ENCODE measurements at places on chromosomes 13 and 19.

- DNase-seq, result no peak
Measured at GRCh38 chr13:47218611-47219010, 321.8 kb upstream of the HTR2A start.

- no peak for DNase-seq
Measured at GRCh38 chr13:81207636-81208035, 866.7 kb upstream of the SPRY2 start.

GRCh38 chr13:33183431-33184111 is 102.0 kb downstream of the STARD13 start:
- no peak for DNase-seq

- no peak for DNase-seq
Measured at GRCh38 chr19:9956956-9957355, 20.6 kb upstream of the OLFM2 start.

GRCh38 chr13:50711996-50712395 is 131.5 kb downstream of the DLEU7 start:
- DNase-seq, result no peak

- DNase-seq, result no peak
Measured at GRCh38 chr19:15340086-15340485, 7.7 kb upstream of the BRD4 start.

DNA sequence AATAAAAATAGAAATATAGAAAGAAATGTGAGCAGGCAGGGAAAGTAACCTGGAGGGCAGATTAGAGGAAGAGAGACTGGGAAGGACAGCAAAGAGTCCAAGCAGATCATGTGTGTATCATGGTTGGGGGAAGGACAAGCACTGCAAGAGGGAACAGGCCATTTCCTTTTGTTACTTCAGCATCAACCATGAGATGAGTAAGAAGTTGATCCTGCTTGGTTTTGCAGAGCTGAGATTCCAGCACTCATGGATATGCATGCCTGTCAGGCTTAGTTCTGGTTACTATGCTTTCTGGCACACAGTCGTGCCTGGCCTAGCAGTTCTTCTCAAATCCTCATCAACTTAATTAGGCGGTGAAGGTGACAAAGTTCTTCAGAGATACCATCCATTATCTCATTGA is 18.1 kb downstream of the NALCN start:
- no peak for DNase-seq

DNA sequence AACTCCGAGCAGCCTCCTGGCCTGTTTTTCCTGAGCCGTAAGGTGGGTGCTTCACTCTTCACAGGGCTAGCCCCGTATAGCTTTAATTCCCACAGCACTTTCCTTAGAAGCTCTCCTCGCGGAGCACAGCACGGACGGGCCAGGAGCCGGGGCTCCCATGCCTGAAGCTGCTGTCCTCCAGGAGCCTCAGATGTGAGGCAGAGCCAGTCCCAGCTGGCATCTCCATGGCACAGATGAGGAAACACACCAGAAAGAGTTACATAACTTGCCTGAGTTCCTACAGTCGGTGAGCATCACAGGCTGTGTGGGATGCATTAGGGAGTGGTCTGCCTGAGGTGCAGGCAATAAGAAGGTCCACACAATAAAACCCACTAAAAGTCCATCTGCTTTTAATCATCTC is 118.5 kb downstream of the ATP8A2 start:
- DNase-seq, result no peak

DNA sequence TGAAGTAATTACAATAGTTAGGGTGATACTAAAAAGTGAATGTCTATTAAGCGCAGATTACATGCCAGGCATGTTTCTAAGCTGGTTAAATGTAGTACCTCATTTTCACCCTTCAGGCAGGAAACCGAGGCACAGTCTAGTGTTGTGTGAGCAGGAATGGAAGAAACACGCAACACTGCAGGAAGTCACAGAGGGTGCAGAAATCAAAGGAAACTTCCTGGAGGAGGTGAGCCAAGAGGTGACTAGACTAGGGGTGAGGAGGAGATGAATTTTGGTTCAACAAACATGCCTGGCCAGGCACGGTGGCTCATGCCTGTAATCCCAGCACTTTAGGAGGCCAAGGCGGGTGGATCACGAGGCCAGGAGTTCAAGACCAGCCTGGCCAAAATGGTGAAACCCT is 41.8 kb downstream of the ZNF473 start:
- DNase-seq, result no peak

DNA sequence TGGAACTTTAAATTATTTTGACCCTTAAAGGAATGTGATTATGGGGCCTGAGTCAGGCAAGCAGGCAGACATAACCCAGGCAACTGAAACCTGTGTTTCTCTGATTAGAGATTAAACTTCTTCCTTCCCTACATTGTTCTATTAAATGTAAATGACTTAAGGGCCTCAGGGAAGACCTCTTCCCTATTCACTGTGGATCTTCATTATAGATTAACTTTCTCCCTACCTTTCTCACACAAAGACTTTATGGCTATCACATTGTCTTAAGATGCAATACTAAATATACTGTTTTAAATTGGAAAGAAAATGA is 8.8 kb upstream of the METTL21C start:
- no peak for DNase-seq

- DNase-seq, result no peak
Measured at GRCh38 chr19:41334793-41335192, 18.9 kb downstream of the TGFB1 start.

GRCh38 chr19:48999481-49000325 is 6.0 kb downstream of the RUVBL2 start:
- peak; percentile 77 for DNase-seq

GRCh38 chr13:67651908-67652465 is 421.9 kb upstream of the PCDH9 start:
- no peak for DNase-seq

DNA sequence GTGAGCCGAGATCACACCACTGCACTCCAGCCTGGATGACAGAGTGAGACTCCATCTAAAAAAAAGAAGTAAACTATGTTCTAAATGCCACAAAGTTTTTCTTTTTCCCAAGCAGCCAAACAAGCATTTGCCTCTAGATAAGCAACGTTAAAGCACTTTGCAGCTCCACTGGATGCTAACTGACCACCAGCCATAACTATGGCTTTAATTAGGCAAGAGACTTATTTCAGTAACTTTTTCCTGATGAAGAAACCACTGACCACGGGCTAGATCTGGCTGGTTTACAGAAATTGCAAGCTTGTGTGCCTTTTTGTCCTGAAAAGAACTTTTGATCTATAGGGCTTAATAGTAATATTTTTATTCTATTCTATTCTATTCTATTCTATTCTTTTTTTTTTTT is 22.1 kb downstream of the CD70 start:
- no peak for DNase-seq

DNA sequence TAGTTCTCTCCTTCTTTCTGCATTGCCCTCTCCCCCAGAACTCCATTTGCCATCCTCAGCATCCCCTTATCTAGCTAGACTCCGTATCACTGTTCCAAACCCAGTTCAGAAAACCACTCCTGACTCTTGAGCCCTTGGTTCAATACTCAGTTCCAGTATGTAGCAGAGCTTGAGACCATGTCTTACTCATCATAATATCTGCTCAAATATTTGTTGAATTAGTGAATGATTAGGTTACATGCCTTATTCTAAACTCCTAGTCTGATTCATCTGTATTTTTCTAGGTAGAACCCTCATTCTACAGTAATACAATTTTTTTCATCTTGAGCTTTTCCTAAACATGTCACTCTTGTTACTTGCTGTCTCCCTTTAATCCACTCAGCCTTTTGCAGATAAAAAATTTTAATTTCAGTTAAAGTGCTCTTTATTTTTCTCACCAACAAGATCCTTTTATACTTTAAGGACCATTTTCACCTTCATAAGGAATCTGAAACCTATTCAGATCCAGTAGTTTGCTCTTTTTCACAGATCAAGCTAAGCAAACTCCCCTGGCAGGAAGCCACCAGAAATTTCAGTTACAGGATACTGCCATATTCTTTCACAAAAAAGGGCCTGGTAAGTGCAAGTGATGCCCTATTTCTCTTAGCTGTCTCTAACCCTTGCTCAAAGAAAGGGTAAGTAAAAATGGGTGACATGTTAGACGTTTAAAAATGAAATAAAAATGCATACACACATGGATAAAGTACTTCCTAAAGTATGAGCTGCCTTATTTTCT is 23.1 kb upstream of the INTS6 start:
- no peak for DNase-seq

DNA sequence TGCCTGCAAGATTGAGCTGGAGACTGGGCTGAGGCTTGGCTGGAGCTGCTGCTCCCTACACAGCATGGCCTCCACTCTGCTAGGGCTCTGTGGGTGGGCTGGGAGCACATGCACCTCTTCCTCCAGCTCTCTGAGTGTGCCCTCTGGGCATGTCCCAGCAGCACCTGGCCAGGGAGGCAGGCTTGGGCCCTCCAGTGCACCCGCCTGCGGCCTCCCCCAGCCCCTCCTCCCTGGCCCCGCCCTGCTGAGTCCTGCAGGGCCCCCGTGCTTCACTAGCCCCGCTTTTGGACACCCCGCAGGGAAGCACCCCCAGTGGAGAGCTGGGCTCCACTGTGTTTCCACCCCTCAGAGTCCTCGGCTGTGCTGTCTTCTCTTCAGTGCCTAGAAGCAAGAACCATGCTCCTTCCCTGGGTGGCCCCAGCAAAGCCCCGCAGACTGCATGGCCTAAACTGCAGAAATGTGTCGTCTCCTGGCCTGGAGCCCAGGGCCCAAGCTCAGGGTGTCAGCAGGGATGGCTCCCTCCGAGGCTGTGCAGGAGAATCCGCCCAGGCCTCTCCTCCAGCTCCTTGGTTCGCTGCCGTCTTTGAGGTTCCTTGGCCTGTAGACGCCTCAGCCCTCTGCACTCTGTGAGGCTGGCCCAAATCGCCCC is 5.0 kb upstream of the TEX29 start:
- no peak for DNase-seq

DNA sequence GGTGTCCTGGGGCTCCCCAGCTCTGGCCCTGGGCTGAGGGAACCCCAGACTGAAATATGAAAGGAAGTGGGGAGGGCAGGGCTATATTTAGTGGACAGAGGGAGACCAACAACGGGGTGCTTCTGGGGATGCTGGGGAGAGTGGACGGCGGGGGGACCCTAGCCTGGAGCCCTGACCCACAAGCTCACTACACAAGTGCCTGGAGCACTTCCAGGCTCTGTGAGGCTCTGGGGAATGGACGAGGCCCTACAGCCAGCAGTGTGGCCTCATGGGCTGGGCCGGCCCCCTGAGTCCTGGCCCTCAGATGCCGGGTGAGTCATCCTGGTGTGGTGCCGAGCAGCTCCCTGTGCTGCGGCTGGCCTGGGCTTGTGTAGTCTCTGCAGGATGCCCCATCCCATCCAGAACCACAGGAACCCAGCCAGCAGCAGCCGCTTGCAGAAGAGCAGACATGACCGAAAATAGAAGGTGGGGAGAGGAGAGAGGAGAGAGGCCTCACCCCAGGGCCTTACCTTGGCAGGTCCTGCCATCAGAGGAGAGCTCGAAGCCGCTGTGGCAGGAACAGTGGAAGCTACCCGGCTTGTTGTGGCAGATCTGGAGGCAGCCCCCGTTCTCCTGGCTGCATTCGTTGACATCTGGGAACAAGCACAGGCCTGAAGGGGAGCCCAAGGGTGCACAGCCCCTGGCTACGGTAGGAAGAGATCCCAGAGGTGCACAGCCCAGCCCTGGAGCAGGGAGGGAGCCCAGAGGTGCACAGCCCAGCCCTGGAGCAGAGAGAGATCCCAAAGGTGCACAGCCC is 26.1 kb downstream of the GAS6 start:
- no peak for DNase-seq

DNA sequence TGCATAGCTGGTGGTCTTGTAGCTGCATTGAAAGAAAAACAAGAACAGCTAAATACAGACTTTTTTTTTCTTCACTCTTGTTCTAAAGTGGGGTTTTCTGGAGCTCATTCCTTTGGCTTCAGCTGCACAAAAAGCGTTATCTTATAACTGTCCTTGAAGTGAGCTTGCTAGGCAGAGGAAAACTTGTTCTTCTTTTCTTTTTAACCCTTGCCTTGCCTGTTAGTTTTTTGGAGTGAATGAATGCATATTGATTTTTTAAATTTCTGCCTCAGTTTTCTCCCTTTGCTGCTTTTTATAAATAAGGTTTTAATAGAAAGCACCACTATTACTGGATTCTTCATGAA is 1.5 kb downstream of the ZNF765 start:
- DNase-seq, result no peak

Data from CD4-positive, alpha-beta T cell treated with Interleukin-21 for 1 hour (primary cell).